CD4-positive, alpha-beta T cell treated with Interferon alpha-2 for 1 hour (primary cell): ENCODE measurements at places on chromosomes 1 and 21.
A peak's percentile ranks its signal among the peaks of the same experiment; 100 is the strongest.

DNA sequence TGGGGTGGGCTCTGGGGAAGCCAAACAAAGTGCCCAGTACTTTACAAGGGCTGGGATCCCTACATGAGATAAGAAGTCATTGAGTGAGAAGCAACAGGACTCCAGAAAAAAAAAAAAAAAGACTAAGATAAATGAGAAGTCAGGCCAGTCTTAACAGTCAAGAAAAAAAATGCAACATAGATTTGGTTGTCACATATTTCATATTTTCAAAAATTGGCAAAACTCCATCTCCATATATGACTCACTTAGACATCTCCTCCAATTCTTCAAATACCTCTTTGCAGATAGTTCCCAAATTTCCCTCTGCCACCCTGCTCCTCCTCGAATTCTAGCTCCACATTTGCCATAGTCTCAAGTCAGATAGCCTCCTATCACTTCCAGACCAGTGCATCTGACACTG, 20.9 kb upstream of the SIPA1L2 start:
- DNase-seq, result no peak

DNA sequence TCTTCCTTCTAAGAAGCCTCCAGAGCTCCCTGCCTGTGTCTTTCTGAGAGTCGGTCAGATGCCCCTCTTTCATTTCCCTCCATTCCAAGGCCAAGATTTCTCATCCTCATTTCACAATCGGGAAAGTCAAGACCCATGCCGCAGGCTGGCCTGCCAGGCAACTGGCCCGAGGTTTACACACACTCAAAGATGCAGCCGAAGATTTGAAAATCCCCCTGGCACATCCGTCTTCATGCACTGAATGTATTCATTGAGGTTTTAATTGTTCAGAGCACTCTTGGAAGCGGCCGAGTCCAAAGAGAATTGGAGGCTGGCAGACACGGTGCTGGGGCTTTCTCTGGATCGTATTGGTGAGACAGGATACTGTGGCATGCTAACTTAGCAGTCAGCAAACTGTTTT, 29.1 kb upstream of the SRP9 start:
- no peak for DNase-seq

GRCh38 chr1:60906526-60906925, 175.8 kb upstream of the NFIA start:
- DNase-seq, result no peak

GRCh38 chr1:35120458-35121133, 41.4 kb downstream of the ZMYM1 start:
- DNase-seq, result no peak

- no peak for DNase-seq
Observed at GRCh38 chr1:165632152-165632469, 1.1 kb downstream of the MGST3 start.

- DNase-seq, result no peak
Observed at GRCh38 chr1:200681231-200681630, 11.5 kb upstream of the DDX59 start.

DNA sequence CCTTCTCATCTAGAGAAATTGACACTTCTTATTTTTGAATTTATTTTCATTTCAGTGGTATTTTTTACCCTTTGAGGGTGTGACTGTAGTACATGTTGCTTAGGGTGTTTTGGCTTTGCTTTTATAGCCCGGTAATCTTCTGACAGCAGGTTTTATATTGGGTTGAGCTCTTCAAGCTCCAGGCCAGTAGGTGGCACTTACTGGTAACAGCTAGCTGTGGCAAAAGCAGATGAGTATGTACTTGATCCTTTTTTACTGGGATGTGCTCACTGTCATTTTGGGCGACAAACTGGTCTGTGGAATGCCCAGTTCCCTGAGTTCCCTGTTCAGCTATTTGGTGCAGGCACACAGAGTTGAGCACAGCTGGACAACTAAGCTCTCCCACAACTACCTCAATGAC, 916.2 kb upstream of the B3GALT2 start:
- no peak for DNase-seq

GRCh38 chr1:47967864-47968555, 29.2 kb downstream of the TRABD2B start:
- no peak for DNase-seq

GRCh38 chr1:154788886-154789285, 81.2 kb downstream of the KCNN3 start:
- DNase-seq, result no peak

- no peak for DNase-seq
Observed at GRCh38 chr1:203704120-203704519, 60.9 kb upstream of the LAX1 start.

GRCh38 chr1:202349206-202349928, 868 bp downstream of the PPP1R12B start:
- peak; percentile 20 for DNase-seq

GRCh38 chr21:35222541-35222941, 173.4 kb upstream of the RUNX1 start:
- peak; percentile 37 for DNase-seq

DNA sequence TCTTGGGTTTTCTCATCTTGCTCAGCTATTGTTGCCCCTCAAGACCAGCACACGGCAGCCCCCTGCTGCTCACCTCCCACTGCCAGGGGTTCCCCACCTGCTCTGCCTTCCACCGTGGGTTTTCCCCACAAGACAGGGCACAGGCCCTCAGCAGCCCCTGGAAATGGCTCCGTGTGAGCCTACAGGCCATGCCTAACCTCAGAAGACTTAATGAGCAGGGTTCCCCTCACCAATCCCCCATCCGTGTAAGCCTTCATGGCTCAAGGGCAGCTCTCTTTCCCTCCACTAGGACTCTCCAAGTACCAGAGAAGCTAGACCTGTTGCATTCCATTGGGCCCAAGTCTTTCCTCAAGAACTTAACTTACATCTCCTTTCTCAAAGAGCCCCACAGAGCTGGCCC, 18.4 kb upstream of the RCAN3 start:
- no peak for DNase-seq

DNA sequence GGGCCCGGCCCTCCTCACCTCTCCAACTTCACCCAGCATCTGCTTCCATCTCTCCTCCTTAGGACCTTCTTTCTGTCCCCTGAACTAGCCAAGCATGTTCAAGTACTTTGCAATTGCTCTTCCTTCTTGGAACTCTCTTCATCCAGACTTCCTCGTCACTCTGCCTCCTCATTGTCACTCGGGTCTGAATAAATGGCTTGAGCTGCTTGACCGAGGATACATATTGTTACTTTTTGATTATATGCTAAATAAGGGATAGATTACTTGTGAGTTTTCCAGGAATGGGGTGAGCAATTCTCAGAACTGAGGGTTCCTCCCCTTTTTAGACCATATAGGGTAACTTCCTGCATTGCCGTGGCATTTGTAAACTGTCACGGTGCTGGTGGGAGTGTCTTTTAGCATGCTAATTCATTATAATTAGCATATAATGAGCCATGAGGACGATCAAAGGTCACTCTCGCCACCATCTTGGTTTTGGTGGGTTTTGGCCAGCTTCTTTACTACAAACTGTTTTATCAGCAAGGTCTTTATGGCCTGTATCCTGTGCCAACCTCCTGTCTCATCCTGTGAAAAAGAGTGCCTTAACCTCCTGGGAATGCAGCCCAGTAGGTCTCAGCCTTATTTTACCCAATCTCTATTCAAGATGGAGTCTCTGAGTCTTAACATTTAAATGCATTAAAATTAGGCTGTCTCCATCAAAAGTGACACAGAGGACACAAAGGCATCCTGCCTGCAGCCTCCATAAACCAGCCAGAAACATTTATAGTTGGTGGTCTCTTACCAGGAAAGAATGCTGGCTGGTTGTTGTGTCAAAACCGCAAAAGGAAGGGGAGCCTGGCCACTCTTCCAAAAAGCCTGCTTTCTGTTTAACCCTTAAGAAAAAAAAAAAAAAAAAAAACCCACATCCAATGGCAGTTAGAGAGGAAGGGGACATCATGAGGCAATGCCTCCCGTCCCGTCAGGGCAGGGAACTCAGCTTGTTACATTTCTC, 179.3 kb downstream of the KAZN start:
- peak; percentile 3 for DNase-seq

DNA sequence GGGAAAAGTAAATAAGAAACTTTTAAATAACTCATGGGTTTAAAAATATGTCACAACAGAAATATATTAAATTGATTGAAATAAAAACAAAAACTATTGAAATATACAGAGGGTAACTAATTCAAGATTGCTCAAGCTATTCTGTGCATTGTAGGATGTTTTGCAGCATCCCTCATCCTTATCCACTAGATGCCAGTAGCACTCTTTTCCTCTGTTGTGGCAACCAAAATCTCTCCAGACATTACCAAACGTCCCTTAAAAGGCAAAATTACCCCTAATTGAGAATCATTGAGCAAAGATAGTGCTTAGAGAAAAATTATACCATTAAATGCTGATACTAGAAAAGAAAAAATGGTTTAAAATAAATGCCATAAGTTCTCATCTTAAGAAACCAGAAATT, 682.6 kb downstream of the RWDD3 start:
- no peak for DNase-seq

GRCh38 chr1:54372978-54373377, 33.2 kb downstream of the SSBP3 start:
- DNase-seq, result no peak

DNA sequence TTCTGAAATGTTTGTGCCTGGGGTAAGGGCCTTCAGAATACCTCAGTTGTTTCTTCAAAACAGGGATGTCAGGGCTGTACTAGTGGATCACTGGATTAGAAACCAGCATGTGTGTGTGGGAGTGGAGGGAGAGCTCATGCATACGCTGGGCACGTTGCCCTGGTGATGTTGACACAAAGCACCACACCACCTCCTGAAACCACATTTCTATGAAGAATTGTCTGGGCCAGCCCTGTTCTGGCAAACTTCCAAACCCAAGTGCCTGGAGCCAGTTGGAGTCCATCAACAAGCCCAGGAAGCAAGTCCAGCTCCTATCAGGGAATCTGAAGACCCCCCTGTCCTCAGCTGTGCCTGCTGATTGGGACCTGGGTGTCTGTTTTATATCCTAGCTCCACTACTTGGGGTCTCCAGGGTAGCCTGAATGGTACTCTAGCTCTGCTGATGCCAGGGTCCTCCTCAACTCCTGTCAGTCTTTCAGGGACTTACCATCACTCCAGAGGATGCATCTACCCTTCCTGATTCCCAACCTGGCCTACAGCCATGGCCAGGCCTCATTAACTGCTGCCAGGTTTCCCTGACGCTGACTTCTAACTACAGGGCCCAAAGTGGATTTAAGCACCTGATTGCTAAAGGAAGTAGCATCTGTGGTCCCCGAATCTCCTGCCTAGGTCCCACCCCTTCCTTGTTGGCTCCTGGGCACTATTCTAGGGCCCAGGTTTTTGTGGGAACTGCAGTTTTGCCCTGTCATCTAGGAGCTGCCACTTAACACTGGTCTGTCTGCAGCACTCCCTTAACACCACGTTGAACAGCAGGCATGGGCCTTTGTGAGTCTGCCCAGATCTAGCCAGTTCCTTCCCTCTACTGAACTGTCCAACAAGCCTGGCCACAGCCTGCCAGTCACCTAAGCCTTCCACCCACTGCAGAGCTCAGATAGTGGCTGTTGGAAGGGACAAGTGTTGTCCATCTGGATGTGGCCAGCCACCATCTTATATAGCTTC, 45.5 kb downstream of the LPAR3 start:
- DNase-seq, result peak; percentile 49

- DNase-seq, result no peak
Observed at GRCh38 chr1:75602486-75602885, 8.4 kb downstream of the SLC44A5 start.

DNA sequence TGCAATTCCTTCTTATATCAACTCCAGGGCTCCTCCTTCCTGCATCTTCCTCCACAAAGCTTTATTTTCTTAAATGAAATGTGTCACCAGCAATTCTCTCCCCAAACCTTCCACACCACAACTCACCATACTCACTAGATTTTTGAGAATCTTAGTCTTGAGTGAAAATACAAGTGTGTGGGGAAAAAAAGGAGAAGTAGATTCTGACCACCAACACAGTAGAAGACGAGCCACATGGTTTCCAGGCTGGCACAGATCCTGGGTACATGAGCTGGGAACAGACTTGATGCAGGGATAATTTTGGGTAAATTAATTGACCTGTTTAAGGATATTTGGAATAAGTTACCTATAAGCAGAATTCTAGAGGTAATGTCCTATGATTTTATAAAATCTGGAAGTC, 72.8 kb upstream of the KCNJ15 start:
- no peak for DNase-seq

- DNase-seq, result no peak
Observed at GRCh38 chr1:15727021-15727420, 9.0 kb upstream of the SLC25A34 start.

GRCh38 chr1:178774263-178774662, 49.2 kb downstream of the RALGPS2 start:
- no peak for DNase-seq

DNA sequence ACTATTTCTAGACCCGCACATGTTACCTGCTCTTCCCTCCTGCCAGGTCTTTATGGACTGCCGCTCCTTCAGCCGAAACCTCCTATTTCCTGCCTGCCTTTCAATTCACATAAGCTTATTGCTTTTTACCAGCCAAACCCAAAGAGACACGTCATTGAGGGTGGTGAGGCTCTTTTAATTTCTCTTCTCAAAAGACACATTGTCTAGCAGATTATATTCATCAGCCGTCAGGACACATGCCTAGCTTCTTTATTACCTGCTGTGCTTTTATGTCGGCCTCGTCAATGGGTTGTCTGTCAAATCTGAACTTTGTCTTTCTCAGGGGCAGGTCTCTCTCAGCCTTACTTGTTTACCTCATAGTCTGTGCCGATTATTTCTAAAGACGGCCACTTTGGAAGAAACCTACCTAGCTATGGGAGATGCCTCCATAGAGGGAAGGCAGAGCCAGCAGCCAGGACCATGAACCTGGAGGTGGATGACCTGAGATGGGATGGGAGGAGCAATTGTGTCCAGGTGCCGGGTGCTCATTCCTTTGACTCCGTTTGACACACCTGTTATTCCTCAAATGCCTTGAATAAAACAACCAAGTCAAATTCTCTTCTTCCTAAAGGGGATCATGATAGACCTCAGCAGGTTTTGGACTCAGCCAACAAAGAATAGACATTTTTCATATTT, 42.0 kb downstream of the ZBTB18 start:
- DNase-seq, result no peak

GRCh38 chr1:112985123-112985522, 29.1 kb upstream of the SLC16A1 start:
- no peak for DNase-seq

DNA sequence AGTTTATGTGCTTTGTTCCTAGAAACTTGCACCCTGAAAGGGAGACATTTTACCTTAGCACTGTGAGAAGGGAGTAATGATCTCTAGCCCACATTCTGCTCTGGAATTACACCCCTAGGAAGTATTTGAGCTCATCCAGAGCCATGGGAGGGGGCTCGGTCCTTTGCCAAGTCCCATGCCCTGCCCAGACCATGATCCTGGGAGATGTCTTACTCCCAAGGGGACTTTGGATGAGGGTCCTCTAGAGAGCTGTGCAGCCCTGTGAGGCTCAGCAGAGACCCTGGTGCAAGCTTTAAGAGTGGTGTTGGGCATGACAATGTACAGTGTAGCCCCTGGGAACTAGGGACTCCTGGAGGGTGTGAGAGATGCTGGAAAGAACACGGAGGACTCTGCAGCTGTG, 241.4 kb downstream of the HHAT start:
- no peak for DNase-seq

DNA sequence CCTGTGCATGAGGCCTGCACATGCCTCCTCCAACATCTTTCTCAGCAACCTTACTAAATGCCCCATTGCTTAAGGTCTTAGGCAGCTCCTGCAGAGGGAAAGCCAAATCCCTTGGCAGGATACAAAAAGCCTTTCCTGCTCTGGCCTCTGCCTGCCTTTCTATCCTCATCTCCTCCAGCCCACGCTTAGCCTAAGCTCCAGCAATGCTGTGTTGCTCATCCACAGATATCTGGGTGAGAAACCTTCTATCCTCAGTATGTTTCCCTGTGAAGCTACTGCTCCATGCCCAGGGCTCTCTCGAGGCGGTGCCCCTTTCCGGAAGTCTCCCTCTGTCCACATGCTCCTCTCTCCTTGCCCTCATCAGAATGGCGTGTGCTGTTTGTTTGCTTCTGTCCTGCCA, 37.0 kb upstream of the CCSAP start:
- no peak for DNase-seq
